ENCODE measurements at places on chromosomes 3 and 15.

DNA sequence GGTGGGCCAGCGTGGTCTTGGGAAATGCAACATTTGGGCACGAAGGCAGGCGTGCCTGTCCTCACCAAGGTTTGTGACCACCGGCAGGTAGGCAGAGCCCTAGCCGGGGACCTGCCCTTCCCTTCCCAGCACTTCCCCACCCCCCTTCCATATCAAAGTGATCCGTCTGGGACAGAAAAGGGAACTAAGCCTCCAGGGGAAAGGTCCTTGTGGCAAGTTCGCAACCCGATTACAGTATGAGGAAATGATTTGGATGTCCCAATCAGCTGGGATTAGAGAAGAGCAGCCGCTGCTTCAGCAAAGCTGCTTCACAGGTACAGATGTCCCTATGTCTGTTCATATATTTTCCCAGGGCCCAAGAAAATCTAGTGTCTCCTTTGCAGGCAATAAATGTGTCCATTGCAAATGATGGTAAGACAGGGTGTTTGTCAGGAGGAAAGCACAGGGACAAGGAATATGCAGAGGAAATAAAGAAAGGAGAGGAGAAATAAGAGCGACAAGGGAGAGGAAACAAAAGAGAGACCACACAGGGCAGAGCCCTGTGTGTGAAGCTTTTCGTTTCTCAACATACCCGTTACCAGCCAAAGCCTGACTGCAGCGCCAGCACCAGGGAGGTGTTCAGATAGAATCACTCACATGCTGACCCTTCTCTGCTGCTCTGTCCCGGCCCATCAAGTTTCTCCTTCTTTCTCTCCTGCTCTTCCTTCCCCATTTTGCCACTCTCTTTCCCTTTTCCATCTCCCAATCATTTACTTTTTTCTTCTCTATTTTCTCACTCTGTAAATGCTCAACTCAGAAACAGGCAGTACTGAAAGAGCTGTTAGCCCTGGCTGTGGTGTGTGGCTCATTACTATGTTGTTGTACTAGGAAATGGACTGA is 17.4 kb upstream of the SECISBP2L start:
- no peak for DNase-seq

DNA sequence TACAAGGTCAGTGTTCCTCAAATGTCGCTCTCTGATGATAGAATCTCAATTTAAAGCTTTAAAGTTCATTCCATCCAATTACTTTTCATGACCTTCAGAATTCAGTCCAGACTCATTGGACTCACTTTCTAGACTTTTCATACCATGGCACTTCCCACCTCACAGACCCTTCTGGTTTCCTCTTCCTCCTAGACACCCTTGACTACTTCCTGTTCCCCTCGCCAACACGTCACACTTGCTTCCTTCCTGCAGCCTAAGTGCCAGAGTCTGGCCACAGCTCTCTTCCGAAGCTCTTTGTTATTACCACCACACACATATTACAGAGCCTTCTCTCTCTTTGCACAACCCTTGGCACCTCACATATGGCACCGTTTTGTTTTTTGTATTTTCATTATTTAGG is 59.1 kb upstream of the UMPS start:
- DNase-seq = no peak

DNA sequence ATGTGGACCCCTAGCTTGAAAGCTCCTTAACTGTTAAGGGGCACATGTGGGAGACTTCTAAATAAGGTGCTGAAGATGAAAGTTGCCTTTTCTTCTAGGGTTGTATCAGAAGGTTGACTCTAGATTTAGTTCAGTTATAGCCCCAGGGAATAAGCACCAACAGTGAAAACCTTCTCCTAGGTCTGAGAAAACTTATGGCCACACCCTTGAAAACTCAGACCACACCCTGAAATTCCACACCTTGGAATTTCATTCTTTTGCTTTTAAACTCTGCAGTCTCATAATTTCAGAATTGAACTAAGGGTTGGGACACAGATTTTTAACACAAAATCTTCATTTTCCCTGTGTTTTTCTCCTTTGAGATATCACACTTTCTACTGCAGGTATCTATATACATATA is 355.8 kb upstream of the IL12A start:
- DNase-seq = no peak

DNA sequence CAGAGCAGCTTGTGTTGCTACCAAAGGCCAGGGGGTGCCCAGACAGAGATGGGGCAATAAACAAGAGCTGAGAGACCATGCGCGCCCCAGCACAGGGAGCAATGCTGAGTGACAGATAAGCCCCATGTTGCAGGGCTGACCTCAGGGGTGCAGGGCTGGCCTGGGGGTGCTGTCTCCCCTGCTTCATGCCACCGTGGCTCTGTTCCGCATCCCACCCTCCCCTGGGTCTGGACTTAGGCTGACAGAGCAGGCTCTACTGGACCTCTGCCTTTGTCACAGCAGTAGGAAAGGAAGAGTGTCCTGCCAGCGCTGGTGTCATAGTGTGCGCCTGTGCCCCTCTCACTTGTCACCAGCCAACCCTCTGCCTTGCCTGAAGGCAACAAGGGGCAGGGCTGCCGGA is 67.4 kb upstream of the IQSEC1 start:
- no peak for DNase-seq

GRCh38 chr15:84685304-84685703 is 27.3 kb upstream of the NMB start:
- no peak for DNase-seq

GRCh38 chr15:50016951-50017350 is 102.1 kb downstream of the ATP8B4 start:
- DNase-seq = no peak

DNA sequence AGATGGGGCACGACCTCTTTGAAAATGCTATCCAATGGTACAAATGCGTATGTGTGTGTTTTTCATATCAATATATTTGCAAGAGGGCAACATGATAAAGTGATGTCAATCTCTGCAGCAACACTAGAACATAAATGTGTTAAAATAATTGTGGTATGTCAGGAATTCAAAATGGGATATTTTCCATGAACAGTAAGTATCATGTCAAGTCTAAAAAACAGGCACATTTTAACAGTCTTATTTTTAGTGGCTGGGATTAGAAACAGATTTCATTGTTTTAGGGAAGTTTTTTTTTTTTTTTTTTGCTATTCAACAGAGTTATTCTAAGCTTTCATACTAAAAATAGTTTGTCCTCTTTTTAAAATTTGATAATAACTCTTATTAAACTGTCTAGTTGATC is 209.8 kb downstream of the GAP43 start:
- DNase-seq = no peak

Measured in DND-41 (cell line).